ENCODE measurements at places on chromosomes 1 and 21. TPM values are rescaled to one million over a fixed set of nuclear protein-coding genes. Genes with fewer than 3 reads are reported as not detected.
A peak's percentile ranks its signal among the peaks of the same experiment; 100 is the strongest.

- DNase-seq: no peak
Measured at GRCh38 chr1:30362603-30362990, 360.8 kb downstream of the MATN1 start.

GRCh38 chr1:209882942-209883340 lies 55.1 kb upstream of the SYT14 start:
- no peak for DNase-seq

DNA sequence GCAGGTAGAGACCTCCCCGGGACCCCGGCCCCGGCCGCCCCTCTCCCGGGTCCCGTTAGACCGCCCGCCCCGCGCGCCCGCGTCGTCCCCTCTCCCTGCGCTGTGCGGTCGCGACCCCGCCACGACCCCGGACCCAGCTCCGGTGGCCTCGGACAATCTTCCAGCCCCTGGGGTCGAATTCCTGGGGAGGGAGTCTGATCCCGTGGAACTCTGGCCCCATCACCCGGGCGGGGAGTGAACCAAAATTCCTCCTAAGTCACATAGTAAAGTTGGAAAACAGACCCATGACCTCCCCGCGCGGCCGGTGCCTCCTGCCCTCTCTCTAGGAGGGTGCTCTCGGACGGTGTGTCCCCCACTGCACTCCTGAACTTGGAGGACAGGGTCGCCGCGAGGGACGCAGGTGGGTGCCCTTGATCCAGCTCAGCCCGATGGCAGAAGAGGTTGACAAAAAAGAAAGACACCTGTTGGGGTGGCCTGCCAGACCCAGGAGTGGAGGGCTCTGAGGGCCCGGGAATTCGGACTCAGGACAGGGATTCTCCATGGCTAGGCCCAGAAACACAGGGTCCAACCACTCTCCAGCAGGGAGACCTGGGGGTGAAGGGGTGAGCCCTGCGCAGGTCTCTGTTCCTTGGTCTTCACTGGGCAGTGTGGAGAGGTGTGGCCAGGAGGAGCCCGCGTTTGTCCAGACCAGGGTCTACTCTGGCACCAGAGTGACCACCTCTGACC lies 451 bp downstream of the ADAMTSL4 start:
- no peak for DNase-seq

DNA sequence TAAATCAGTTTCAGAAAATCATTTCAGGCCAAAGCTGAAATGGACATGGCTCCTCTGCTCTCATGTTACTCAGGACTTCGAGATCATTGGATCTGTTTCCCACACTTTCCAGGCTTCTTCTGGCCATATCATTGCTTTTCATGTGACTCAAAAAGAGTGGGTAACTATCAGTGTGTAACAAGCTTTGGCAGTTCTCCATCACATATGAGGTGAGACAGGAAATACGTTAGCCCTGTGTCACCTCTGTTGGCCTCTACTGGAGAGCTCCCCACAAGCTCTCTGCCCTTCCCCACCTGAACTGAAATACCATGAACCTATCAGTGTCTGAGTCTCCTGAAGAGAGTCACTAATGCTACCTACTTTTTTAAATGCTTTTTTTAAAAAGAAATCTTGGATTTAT lies 128.2 kb downstream of the LBR start:
- DNase-seq: no peak

DNA sequence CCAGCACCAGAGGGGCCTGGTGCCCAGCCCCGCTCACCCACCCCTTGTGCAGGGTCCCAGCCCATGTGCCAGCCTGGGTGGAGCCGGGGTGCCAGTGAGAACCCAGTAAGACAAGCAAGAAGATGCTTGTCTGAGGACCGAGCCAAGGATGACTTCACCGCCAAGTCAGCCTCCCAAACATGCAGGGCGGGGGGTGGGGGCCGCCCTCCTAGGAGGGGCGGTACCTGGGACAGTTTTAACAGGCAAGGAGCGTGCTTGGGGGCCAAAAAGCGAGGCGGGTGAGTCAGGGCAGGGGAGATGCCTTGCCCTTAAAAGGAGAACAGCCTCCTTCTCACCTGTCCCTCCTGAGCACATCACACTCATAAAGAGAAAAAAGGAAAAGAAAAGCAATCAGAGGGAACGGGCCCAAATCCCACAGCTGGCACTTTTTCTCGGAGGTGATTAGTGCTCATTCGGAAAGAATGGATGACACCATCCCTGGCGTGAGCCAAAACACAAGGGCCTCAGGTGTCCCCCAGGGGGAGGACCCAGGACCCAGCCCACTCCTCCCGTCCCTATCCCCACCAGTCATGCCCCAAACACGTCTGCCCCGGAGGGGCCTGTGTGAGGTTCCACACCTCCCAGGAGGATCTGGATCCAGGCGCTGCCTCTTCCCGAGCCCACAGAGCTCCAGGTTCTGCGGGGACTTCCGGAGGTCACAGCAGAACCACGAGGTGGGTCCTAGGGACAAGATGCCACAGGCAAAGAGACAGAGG lies 77.6 kb upstream of the IFFO2 start:
- no peak for DNase-seq

- DNase-seq: peak; percentile 63
Measured at GRCh38 chr1:95233737-95234500, at the start of gene RWDD3. TSS of gene RWDD3 (plus strand) at chr1:95234210. CDS start at chr1:95234231, 21 bp downstream.

- DNase-seq: no peak
Measured at GRCh38 chr1:53063744-53064515, 1.9 kb downstream of the PODN start.

DENND2C gene
- 8.8 TPM for total RNA-seq

- DNase-seq: no peak
Measured at GRCh38 chr1:30525631-30525970, 197.8 kb downstream of the MATN1 start.

HRNR gene
- not detected for total RNA-seq

DNA sequence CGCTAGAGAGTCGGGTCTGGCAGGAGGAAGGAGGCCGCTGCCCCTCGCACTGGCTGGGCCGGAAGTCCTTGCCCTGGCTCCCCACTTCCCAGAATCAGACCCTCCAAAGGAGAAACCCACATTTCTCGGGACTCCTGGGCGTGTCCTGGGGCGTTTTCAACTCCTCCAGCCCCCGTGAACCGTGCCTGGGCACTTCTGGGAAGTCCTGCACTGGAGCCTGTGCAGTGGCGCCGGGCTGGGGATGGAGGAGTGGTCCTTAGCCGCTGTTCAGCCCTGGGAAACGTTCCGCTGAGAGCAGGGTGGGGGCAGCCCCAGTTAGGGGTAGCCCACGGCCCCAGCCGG lies 3.0 kb downstream of the IGSF21 start:
- DNase-seq: no peak

DNA sequence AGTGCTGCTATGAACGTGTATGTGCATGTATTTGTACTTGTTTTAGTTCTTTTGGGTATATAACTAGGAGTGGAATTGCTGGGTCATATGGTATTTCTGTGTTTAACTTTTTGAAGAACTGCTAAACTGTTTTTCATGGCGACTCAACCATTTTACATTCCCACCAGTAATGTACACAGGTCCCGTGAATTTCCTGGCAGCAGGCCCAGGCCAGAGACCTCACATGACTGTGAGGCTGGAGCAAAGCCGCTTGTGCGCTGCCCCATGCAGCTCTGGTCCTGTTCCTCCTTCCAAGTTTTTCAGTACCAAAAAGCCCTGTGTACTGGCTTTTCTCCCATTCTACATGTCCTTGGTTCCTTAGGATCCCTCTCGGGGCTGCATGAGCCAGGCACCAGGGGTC lies 29.6 kb downstream of the ACOT11 start:
- no peak for DNase-seq

CAPN8 gene
- total RNA-seq: 1.6 TPM

- DNase-seq: no peak
Measured at GRCh38 chr1:232868793-232869491, 63.7 kb downstream of the MAP10 start.

DNA sequence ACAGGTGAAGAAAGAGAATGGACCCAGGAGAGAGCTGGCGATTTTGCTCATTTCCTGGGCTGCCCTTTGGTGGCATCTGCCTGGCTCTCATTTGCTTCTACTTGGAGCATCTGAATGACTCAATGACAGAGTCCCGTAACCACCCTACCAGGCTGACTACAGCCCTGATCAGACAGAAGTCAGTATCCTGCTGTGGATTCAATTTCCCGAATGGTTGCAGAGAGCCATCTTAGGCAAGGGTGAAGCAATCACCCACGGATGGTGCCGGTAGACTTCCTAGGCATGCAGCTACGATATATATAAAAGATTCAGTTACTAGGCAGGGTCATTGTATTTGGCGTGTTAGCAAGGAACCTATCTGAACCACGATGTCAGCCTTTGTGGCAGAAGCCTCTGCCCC lies 10.2 kb downstream of the AJAP1 start:
- no peak for DNase-seq

DNA sequence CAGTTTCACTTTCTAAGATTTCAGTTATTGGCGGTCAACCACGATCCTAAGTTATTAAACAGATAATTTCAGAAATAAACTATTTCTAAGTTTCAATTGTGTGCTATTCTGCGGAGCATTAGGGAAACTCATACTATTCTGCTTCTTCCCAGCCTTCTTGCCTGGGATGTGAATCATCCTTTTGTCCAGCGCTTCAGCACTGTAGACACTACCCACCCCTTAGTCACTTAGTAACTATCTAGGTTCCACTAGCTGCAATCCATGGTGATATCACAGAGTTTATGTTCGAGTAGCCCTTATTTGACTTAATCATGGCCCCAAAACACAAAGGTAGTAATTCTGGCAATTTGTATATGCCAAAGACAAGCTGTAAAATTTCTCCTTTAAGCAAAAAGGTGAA lies 279.9 kb upstream of the ADAMTS5 start:
- DNase-seq: no peak

SVBP gene
- 30.8 TPM for total RNA-seq

DNA sequence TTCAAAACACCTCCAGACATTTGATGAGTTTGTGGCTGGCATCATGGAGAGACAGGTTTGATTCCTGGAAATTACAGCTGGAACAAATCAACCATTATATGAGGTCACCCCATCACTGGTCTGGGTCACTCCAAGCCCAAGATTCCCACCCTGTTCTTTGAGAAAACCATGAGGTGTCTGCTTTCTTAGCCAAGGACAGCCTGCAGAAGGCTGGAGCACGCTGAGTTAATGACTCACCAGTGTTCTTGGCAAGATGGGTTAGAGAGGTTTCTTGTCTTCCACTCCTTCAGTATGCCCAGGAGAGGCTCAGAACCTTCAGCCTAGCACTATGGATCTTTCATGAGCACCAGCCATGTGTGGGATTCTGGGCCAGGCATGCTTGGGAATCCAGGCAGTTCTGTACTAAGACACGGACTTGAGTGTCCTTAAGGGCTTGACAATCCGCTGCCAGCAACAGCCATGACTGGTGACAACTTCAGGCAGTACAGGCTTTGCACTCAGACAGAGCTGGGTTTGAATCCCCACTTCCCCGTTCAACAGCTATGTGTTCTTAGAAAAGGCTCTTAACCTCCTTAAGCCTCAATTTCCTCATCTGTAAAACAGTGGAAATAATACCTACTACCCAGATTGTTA lies 43.9 kb downstream of the GRHL3 start:
- DNase-seq: no peak

DNA sequence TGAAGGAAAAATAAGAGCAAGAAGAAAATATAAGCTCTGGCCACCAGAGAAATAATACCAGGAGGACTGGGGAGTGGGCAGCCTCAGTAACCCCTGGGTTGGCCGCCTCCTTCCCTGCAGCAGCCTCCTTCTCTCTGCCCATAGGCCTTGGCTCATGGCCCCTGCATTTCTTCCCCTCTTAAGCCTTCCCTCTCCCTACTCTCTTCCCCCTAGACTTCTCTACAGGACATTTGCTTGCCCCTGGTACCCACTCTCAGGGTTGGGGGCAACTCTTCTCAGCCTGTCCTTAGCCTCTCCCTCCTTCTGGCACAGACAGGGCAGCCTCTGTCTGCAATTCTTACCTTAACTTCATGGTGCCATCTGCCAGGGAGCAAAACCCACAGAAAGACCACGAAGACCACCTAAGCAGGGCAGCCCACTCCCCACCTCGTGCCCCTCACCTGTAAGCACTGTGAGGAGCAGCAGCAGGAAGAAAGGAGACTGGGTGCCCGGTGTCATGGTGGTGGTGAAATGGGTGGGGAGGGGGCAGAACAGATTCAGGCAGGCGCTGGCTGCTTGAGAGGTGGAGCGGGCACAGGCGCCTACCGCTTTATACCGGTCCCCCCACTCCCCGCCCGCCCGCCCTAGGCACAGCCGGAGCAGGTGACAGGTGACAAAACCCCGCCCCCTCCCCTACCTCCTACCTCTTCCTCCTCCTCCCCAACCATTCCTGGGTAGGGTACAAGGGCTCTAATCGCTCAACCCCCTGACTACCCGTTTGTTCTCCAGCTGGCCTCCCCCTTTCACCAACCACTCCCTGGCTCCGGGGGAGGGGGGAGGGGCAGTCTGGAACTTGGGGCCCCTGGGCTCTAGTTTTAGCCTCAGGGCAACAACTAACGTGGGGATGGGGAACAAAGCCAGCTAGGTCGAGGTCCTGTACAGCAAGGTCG lies 15.1 kb downstream of the THBS3 start:
- no peak for DNase-seq

MSH4 gene
- 0.90 TPM for total RNA-seq

LCE1E gene
- total RNA-seq: not detected

CD1B gene
- total RNA-seq: not detected
